ENCODE measurements at places on chromosomes 1 and 21.
A peak's percentile ranks its signal among the peaks of the same experiment; 100 is the strongest.

DNA sequence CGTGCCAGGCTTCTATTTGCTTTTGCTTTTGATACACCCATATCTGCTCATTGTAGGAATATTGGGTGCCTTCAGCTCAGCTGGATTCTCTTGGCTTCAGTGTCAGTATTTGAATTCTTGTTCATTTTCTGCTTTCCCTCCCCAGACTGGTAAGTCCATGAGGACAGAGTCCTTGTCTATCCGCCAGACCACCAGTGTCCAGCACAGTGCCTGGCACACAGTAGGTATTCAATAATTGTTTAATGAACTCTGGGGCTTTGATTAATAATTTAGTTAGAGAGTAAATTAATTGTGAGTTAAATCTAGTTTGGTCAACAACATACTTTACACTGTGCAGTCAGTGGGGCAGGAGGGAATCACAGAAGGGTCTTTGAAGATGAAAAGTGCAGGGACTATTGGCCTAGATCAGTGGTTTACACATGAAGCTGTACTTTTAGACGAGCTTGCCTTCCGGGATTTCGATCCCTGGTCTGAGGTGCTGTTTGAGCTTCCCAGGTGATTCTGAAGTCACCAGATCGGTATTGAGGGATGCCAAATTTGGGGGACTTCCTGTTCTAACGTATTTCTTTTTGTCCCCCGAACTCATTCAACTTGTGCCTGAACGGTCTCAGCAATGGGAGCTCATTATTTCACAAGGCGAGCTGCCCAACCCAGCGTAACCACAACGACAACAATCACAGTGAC, 119.1 kb upstream of the JUN start:
- DNase-seq = no peak

DNA sequence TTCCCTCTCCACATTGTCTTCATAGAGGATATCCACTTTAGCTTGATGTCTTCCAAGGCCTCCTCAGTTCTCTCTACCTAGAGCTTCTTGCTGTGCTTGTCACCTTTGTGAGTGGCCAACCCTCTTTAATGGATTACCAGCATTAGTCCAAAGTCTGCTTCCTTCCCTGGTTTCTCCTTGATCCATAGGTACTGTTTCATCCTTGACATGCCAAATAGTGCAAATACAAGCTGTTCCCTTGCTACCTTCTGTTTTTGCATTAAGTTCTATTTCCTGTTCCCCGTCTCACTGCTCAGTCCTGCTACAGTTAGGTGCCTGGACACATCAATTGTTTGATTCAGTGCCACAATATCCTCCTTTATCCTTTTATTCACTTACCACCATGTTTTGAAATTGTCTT, 19.2 kb downstream of the MAST2 start:
- DNase-seq = no peak

DNA sequence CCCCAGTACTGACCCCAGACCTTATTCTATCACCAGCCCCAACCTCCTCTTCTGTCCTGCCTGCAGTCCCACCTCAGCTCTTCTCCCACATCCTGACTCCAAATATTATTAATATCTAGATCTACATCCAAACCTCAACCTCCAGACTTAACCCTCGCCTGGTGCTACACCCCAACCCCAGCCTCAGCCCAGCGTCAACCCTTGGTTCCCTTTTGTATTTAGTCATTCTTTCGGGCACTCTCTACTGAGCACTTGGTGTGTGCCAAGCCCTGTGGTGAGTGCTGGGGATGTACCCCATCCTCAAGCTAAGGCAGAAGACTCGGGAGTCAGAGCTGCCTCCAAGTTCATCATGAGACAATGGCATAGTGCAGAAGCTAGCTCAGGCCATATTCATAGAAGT, 1.1 kb downstream of the SHISAL2A start:
- no peak for DNase-seq

DNA sequence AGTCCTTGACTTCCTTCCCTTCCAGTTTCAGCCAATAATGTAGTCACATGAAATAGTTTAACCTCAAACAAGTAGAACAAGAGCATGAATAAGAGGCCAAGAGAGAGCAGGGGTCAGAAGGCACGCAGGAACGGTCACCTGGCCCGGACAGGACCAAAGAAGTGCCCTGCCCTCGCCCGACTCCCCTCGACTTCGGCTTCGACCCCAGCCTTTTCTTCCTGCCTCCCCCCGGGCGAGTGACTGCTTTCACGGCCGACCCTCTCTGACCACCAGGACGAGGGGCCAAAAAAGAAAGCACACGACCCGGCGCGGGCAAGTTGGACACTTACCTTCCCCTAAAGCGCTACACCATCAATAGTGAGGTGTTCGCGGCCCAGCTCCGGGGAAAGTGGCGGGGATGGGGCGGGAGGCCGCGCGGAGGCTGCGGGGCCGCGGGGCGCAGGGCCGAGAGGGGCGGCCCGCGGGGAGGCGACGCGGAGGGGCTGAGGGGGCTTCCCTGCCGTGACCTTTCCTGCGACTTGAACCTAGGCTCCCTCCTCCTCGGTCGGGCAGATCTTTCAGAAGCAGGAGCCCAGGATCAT, 519 bp downstream of the RERE start:
- DNase-seq = peak; percentile 33

DNA sequence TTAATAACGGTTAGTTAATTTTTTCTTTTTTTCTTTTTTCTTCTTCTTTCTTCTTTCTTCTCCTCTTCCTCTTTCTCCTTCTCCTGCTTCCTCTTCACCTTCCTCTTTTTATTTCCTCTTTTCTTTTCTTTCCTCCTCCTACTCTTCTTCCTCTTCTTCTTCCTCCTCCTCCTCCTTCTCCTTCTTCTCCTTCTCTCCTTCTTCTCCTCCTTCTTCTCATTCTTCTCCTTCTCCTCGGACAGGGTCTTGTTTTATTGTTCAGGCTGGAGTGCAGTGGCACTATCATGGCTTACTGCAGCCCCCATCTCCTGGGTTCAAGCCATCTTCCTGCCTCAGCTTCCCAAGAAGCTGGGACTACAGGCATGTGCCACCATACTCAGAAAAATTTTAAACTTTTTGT, 13.4 kb upstream of the ACBD3 start:
- DNase-seq = no peak

DNA sequence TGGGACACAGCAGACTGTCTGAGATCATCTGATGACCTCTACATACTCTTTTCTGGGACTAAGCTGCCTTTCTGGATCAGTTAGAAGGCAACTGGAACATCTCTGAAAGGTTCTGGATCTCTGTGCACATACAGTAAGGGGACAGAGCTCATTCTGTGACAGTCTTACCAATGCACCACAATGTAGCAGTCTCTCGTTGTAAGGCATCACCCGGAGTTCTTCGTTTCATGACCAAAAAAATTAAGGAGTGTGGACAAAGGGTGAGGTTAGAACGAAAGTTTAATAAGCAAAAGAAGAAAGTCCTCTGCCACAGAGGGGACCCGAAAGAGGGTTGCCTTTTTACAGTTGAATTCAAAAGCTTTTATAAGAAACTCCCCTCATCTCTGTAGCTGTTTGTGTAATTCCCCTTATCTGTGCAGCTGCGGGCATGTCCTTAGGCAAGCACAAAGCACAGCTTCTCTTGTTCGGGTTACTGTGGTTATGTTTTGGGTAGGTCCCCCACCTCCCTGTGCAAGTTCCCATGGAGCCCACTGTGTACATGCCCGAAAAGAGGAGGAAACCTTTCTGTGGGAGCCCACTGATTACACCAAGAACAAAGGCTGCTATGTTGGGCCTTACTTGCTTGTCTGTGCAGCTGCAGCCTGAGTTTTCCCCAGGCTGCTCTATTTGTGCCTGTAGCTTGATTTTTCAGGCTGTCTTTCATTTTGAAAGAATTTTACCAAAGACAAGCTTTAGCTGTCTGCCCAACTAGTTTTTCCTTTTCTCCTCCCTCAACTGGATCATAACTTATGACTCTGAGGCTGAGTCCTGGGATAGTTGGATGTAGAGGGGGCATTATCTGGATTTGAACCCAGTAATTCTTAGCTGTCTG, 53.1 kb upstream of the CACNA1E start:
- DNase-seq = peak; percentile 35

DNA sequence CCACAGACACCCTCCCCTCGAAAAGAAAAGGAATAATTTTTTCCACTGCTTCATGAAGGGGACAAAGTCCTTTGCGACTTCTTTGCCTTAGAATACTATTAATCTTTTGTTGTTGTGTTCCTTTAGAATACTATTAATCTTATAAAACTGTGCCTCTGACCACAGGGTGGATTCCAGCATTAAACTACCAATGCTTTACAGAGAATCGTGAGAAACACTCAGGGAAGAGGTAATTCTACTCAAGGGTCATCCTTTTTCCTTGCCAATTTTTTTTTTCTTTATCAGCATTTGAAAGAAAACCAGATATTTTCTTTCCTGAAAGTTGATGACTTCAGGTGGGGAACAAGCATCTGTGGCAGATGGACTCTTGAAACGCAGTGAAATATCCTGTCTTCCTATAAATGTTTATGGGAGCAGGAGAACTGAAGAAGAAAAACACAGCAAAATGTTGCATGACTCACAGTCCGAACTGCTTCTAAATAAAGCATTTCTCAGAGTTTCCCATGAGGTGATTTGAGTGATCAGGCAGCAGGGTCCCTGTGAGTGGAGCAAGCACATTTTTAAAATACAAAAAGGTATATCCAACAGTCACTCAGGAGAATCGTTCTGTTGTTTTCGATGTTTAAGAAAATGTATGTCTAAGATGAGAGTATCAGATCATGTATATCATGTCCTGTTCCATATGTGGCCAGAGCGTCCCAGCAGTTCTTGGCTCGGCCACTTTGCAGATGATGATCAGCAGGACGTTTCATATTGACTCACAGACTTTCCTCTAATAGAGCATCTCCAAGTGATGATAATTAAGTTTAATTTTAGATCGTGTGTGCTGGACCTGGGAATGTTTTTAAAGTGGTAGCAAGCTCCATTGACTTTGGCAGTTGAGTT, 154.2 kb upstream of the RUNX1 start:
- DNase-seq = no peak

GRCh38 chr1:21435646-21436487, 4.1 kb upstream of the NBPF3 start:
- no peak for DNase-seq

DNA sequence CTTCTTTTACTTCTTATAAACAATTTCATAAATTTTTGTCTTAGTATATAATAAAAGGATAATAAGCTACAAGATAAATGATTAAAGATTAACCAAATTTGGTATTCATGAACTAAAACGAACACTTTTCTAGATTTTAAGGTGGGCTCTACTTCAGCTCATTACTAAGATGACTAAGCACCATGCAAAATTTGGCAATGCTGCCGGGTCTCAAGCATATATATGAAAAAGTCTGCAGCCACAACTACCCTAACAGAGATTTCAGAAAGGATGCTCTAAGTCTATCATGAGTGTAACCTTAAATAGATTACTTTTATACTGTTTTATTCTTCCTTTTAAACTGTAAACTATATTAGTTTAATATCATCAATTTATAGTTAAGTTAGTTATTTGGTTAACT, 47.8 kb downstream of the BRWD1 start:
- DNase-seq = no peak

DNA sequence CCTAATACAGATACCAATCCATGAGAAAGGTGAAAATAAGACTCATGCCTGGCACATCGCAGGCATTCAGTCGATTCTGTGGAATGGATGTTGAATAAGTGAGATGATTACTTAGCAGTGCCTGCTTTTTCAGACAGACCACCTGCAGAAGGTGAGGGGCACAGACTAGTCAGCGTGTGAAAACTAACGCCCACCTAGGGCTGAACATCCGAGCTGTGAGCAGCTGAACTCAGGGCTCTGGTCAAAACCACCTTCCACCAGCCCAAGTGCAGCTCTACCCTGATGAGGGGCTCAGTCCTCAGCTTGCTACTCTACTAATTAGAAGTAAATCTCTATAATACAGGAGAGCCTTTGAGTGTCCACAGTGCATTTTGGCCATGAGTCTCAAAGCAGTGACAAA, 32.5 kb downstream of the LMX1A start:
- no peak for DNase-seq

GRCh38 chr1:48576565-48576964, 104.6 kb upstream of the SPATA6 start:
- no peak for DNase-seq

DNA sequence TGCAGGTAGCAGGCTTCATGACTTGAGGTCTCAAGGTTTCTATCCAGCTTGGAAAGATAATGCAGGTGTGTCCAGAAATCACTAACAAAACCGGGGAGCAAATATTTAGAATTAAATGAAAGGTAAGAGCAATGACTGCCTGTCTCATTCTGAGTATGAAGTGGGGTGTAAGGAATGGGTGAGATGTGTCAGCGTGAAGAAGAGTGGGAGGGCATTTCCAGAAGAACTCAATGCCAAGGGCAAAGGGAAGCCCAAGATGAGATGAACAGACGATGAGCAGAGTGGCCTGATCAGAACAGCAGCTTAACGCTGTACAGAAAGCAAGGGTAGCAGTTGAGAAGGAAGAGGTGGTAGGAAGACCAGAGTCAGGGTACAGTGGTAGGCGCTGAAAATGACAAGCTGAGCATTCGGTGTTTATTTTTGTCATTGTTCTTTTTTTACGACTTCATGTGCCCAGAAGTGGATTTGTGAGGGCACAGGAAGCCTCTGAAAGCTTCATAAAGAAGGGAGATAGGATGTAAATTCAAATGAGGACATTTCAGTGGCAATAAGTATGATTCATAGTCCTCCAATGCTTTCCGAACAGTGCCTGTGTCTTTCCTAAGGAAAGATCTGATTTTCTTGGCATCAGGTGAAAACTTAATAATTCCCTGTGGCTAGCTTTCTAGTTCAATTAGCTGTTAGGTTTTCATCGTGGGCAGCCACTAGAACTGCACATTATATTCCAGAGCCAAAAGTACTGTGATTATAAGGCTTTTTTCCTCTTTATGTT, 190.5 kb downstream of the APP start:
- DNase-seq = no peak

DNA sequence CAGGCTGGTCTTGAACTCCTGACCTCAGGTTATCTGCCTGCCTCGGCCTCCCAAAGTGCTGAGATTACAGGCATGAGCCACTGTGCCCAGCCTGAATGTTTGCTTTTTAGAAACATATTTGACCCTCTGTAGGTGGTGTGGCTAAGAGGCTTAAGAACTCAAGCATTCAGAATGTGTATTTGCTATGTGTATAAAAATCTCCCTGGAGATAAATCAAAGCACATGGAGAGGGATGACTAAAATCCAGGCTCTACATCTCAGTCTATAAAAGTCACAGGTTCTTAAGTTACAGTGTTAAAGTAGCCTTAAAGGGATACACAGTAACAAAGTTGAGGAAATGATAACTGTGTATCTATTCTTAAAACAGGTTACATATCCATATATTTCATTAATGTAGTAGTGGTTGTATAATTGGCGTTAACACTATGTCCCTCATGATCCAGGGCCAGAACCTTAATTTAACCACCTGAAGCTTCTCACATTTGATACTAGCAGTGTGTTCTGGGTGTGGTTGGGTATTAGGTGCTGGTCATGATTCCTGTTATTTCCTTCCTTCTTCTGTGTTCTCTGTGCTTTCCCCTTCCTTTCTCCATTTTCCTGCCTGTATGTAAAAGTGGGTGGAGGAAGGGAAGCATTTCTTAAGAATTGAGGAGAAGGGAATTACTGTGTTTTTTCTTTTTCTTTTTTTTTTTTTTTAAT, 16.2 kb downstream of the GIPC2 start:
- DNase-seq = no peak

- DNase-seq = no peak
These were observed 46.2 kb upstream of the DAB1 start for GRCh38 chr1:57470036-57470435.

GRCh38 chr1:219325368-219325742, 151.7 kb downstream of the LYPLAL1 start:
- no peak for DNase-seq
